ENCODE measurements at places on chromosomes 5 and 9.

- DNase-seq, result no peak
Observed at GRCh38 chr5:43215073-43215631, 23.1 kb downstream of the NIM1K start.

GRCh38 chr9:129320575-129321285, 142.7 kb upstream of the IER5L start:
- peak; percentile 53 for DNase-seq

GRCh38 chr5:154015071-154015693, 23.5 kb downstream of the FAM114A2 start:
- DNase-seq, result no peak

GRCh38 chr5:34487159-34487879, 168.8 kb upstream of the RAI14 start:
- no peak for DNase-seq

- peak; percentile 77 for DNase-seq
Observed at GRCh38 chr5:172479034-172479783, 24.9 kb upstream of the SH3PXD2B start.

- DNase-seq, result no peak
Observed at GRCh38 chr9:133534346-133535291, at the start of gene ADAMTSL2. Gene ADAMTSL2, plus strand, starts transcription at chr9:133534704. Its CDS starts 2,009 bp downstream, at chr9:133536713.

GRCh38 chr9:33082128-33082527, 5.7 kb upstream of the SMU1 start:
- DNase-seq, result peak; percentile 11

GRCh38 chr5:89255845-89256463, 373.0 kb upstream of the MEF2C start:
- DNase-seq, result peak; percentile 6

DNA sequence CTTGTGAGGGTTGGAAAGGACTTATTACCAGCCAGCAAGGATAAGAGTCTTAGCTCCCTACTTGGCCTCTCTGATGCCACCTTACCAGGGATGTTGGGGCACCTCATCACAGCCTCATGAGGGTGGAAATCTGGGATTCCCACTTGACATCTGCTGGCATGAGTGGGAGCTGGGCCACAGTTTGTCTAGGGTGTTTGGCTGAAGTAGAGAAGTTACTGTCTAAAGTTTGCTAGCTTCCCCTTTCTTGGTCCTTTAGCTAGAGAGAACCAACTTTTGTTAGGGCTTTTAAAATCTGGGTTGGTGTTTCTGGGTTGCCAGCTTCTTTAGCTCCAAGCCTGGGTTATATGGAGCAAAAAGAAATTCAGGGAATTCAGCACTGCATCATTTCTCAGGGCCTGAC, 57.5 kb upstream of the GNA14 start:
- no peak for DNase-seq

All from activated CD4-positive, alpha-beta T cell treated with anti-CD3 and anti-CD28 coated beads, Interleukin-2, Interleukin-6, amounts not matched to agents 100 ng/mL and 50 ng/mL, durations not matched to agents 16 hours and 8 hours (primary cell).